ENCODE measurements at places on chromosomes 1 and 21.

- DNase-seq: no peak
Observed at GRCh38 chr1:197862671-197863070, 39.8 kb upstream of the C1orf53 start.

GRCh38 chr1:199742547-199742946, 285.0 kb upstream of the NR5A2 start:
- no peak for DNase-seq

- DNase-seq: no peak
Observed at GRCh38 chr1:247332623-247333361, 1.1 kb upstream of the ZNF496 start.

- DNase-seq: no peak
Observed at GRCh38 chr1:112618114-112618720, 724 bp downstream of the ST7L start.

DNA sequence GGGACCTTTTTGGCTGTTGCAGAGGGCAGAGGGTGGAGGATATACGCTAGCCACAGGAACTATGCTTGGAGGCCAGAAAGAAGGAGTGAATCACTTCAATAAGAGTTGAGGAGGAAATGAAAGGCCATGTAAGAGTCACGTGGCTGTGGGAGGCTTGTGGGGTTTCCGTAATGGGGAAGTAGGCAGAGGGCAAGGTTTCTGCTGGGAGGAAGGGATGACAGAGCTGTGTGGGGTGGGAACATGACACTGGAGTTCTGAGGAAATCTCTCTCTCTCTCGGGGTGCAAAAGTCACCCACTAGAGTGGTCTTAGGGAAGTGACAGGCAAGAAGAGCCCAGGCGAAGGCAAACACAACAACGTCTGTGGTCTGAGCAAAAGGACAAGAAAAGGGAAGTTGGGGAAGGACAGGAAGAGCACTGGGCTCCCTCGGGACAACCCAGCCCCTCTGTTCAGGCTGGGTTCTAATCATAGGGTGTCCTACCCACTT, 3.9 kb upstream of the CD1C start:
- no peak for DNase-seq

GRCh38 chr1:56837244-56837939, 17.2 kb upstream of the C8A start:
- no peak for DNase-seq

- no peak for DNase-seq
Observed at GRCh38 chr1:232334246-232334645, 295.7 kb downstream of the SIPA1L2 start.

GRCh38 chr1:52601991-52602855, at the start of gene GPX7:
GPX7 (plus strand) TSS chr1:52602371; CDS start chr1:52602410, 39 bp downstream.
- DNase-seq: peak; percentile 86

DNA sequence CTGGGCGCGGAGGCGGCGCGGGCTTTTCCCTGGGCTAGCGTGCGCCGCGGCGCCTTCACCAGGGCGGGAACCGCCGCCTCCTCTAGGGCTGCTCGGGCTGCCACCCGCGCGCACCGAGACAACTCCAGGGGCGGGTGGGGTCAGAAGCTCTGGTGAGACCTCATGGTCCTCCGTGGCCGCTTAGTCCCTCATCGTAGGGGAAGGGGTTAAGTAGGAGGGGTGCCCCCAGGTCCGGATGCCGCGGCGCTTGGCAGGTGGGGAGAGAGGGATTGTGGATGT, 559 bp downstream of the SERTAD4 start:
- DNase-seq: no peak

- DNase-seq: no peak
Observed at GRCh38 chr1:11046270-11046566, 821 bp downstream of the MASP2 start.

- no peak for DNase-seq
Observed at GRCh38 chr1:71980556-71980955, 301.8 kb downstream of the NEGR1 start.

DNA sequence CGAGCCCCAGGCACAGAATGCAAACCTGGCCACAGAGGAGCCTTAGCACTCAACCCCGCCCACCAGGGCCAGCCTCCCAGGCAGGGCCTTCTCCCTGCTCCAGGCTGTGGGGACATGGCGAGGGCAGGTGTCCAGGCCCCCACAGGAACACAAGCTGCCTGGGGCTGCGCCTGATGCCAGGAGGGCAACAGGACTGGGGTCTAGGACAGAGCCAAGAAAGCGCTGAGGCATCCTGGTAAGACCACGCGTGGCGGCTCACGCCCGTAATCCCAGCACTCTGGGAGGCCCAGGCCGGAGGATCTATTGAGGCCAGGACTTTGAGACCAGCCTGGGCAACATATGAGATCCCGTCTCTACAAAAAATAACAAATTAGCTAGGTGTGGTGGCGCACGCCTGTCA, 59.1 kb downstream of the MEGF6 start:
- DNase-seq: no peak

GRCh38 chr1:184388971-184389370, 2.1 kb downstream of the C1orf21 start:
- no peak for DNase-seq

DNA sequence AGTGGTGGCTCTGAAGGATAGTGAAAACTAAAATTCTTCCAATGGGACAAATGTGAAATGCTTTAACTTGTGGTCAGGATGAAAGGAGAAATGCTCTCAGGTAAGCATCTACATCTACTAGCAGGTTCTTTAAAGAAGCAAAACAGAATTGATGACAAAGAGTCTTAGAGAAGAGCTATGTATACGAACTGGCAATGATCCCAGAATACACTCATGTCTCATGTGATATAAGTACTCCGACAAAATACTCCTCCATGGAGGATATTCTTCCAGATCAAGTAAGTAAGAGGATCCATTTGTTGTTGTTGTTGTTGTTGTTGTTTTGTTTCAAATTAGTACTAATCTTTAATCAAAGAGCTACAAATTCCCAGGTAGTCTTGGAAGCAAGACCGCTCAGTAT, 174.0 kb upstream of the ATP1B1 start:
- no peak for DNase-seq

- no peak for DNase-seq
Observed at GRCh38 chr1:17001760-17002523, 9.8 kb downstream of the ATP13A2 start.

GRCh38 chr21:42163511-42163863, 55.5 kb upstream of the ABCG1 start:
- DNase-seq: no peak

DNA sequence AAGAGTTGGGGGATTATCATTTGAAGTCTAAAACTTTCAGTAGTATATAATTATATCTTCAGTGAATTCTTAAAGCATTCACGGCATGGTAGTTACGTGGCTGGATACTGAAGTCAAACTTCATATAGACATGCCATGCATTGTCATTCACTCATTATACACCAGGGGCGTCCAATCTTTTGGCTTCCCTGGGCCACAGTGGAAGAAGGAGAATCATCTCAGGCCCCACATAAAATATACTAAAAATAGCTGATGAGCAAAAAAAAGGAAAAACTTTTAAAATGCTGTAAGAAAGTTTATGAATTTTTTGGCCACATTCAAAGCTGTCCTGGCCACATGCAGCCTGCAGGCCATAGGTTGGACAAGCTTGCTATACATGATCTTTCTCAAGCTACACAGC, 43.8 kb downstream of the DENND1B start:
- no peak for DNase-seq

- DNase-seq: no peak
Observed at GRCh38 chr1:76115171-76115570, 40.6 kb downstream of the ST6GALNAC3 start.

DNA sequence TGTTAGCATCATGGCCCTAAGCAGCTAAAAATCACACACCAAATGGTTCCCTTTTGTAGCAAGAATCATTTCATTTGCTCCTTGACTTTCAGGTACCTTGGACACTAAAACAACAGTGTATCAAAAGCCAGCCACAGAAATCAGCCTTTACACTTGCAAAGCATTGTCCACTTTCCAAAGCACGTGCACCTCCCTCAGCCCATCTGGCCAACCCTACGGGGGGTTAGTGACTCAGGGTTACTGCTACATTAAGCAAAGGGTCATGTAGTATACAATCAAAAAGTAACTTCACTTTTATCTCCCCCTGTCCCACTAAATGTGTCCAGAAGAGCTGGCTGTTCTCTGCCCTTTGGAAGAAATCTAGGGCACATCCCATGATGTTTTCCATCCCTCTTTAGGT, 149.7 kb downstream of the HIVEP3 start:
- DNase-seq: no peak

GRCh38 chr21:34888569-34889319, 160.4 kb downstream of the RUNX1 start:
- DNase-seq: peak; percentile 90

- no peak for DNase-seq
Observed at GRCh38 chr1:228894442-228894989, 159.2 kb downstream of the RHOU start.

DNA sequence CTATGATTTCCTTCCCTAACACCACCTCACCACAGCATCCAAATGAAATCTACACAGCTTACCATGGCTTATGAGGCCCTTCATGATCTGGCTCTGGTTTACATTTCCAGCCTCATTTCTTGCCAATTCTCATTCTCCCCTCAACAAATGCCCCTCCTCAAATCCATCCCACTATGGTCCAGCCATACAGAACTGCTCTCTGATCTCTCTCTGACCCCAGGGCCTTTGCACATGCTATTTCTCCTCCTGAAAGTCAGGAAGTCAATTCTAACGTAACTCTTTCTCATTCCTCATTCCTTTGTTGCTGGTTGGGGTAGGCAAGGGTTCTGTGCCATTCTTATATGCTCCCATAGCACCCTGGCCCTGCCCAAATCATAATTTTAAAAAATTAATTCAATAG, 120.0 kb downstream of the LRIG2 start:
- no peak for DNase-seq

Measured in left lung (tissue), 14 donors.